ENCODE measurements at places on chromosomes 2 and 18.
A peak's percentile ranks its signal among the peaks of the same experiment; 100 is the strongest.

DNA sequence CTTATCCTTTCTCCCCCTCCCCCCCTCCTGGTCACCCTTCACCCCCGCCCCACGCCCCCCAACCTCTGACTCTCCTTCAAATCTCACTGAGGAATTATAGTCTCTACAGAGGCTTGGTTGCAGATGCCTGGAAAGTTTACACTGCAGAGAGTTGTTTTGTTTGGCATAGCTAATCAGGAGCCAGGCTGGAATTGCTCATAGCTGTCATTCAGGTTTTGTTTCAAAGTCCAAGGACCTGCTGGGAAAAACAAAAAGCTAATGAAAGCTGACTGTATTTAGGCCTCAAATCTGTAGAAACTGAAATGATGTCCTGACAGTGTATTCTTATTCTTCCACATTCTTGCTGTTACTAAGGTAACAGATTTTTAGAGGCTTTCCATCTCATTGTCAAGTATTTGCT, 22.6 kb downstream of the GREB1L start:
- DNase-seq: no peak

- no peak for DNase-seq
These were observed 168.5 kb downstream of the CBLN2 start for GRCh38 chr18:72375618-72376017.

GRCh38 chr2:79041032-79041448, 15.5 kb downstream of the REG3G start:
- DNase-seq: no peak

GRCh38 chr2:72887032-72887739, at the start of gene SPR:
Gene SPR, plus strand, starts transcription at chr2:72887408. Its CDS starts 25 bp downstream, at chr2:72887433.
- DNase-seq: peak; percentile 41

DNA sequence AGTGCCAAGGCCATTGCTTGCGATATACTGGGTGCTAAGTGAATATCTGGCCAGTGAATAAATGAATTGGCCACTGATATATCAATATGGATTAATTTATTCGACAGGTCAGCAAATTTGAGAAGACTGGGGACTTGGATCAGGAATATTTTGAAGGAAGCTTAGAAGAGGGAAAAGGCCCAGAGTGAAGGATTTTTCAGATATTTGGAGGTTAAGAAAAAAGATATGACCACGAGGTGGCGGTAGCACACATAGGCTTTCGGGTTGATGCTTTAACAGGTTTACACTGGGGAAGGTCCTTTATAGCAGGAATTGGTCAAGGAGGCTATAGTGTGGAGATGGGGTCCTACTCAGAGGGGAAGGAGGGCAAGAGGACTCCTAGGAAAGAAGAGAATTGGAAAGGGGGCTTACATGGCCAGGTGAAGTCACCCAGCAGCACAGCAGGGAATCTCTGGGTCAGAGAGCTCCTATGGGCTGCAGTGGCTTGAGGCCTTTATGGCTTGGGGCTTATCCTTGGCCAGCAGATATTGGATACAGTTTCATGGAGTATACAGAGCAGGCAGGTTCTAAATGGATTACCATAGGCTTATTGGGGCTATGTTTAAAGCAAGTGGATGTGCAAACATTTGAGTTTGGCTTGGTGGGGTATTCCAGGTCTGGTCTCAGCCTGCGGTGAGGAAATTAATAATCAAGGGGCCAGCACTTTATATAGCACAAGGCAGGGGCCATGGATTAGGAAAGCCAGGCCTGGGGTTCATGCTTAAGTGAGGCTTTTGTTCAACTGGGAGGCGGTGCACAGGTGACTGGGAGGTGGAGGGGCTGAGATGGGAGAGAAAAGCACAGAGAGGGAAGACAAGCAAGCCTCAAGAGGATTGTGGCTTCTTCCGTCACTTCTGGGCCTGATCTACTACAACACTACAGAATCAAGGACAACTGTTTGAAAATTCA, 9.7 kb downstream of the IL1RN start:
- no peak for DNase-seq

DNA sequence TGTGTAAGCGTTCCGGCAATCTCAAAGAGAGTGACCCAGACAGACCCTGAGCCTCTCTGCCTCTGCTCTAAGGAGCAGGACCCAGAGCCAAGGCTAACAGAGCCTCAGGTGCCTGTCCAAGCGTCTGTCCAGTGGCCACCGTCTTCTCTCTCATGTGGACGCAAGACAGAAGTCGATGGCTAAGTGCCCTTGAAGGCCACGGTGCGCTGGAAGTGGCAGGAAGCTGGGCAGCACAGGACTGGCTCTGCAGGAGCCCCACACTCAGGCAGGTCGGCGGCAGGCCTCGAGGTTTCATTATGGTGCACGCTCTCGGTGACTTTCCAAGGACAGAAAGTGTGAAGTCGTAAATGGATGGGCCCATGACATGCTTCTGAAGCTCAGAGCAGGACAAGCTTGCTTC, 49.1 kb downstream of the HDAC4 start:
- DNase-seq: no peak

DNA sequence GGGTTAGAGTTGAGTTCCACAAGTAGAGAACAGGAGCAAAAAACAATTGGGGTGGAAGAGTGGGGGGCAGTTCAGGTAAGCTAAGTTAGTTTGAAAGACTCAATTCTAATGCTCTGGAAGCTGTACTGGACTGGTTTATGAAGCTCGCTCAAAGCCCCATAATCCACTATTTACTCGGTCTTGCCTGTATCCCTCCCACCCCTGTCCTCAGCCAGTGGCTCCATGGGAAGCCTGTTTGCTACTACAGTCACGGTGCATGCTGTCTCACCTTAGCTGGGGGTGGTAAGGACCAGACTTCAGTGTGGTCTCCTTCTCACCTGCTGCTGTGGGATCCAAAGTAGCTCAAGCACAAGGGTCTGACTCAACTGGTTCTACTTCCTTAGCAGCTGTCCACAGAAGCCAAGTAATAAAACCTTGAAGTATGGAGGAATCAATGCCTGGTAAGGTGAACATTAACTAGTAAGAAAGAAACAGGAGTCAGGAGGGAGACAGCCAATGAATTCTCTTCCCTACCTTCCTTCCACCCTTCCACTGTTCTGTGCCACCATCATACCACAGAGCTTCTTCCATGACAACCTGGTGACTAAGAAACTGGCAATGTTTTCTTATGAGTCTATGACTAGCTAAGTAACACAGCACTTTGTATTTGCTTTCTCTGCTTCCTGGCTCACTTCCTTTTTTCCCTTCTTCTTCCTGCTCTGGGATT, 230.8 kb downstream of the SRBD1 start:
- DNase-seq: no peak

DNA sequence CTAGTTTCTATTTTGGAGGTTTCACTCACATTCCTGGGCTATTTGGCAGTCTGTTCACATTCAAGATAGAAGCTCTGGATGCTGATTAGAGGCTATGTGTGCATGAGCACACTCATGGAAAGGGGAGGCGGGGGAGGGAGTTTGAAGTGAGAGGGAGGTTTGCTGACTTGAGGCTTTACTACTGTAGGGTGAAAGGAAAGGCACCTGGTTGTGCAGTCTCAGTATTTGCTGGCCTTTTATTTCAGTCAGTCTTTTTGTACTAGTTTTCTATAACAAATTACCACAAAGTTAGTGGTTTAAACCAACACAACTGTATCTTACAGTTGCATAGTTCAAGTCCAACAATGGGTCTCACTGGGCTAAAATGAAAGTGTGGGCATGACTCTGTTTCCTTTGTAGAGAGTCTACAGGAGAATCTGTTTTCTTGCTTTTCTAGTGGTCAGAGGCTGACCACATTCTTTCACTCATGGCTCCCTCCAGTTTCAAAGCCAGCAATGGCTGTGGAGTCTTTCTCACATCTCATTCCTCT, 47.7 kb upstream of the NR4A2 start:
- no peak for DNase-seq

GRCh38 chr2:144331674-144332355, 188.1 kb downstream of the ZEB2 start:
- DNase-seq: peak; percentile 60

DNA sequence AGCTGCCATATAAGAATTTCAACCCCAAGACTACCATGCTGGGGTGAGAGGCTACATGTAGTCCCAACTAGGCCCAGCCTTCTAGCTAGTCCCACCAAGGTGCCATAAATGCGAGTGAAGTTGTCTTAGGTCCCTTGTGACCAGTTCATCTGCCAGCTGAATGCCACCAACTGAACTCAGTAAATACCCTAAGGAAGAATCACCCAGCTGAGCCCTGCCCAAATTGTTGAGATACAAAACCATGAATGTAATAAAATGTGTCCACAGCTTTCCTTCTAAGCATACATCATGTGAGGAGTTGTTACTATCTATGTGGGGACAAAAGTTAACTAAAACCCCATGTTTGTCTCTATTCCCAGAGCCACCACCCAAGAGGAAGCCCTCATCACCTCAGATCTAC, 70.3 kb downstream of the THADA start:
- no peak for DNase-seq

GRCh38 chr2:36146765-36147164, 208.8 kb upstream of the CRIM1 start:
- DNase-seq: no peak

DNA sequence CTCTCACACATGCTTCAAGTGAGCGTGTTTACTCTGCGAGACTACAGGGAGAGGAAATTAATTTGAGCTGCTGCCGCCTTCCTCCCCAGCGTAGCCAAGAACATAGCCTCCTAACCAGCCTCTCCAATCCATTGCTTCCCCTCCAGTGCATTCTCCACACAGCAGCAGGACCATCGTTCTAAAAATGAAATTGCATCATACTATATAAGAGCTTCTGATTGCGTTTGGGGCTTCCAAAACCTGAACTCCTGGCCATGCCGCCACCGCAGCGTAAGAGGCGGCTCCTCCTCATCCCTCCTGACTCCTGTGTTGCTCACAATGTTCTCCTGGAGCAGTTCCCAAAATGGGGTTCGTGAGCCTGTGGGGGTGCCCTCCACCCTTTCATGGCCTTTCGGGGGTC, 142.1 kb downstream of the MYT1L start:
- DNase-seq: no peak

DNA sequence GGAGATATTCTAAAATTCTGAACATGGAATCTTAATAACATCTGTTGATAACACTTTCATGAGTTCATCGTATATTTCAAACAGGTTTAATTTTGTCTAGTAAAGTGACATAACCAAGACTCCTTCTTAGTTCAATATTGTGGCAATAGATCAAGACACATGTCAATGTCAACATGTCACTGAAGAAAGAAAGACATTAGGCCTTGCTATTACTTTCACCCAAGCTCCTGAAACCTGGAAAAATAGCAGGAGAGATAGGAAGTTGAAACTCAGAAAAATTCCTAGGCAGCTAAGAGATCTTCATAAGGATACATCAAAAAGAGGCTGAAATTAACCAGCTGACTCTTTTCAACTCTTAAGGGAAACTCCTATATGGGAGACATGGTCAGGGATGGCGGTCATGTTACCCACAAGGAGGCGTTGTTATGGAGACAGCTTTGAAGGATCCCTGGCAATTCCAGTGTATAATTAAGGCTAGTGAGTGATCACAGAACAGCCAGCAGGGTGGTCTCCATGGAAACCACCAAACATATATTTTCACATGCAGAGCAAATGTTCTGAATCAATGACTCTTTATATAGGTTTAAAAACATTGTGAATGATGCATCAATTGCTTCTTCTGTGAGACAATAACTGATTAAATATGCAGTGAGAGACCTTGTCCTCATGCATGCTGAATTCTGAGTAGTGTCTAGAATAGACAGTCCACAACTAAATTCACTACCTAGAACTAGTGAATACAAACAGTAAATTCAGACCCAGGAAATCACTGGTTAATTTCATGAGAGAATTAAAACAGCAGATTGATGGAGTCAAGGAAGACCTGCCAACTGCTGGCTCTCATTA, 115.3 kb upstream of the RIOK3 start:
- no peak for DNase-seq

GRCh38 chr2:1731963-1732768, 12.1 kb downstream of the PXDN start:
- no peak for DNase-seq

DNA sequence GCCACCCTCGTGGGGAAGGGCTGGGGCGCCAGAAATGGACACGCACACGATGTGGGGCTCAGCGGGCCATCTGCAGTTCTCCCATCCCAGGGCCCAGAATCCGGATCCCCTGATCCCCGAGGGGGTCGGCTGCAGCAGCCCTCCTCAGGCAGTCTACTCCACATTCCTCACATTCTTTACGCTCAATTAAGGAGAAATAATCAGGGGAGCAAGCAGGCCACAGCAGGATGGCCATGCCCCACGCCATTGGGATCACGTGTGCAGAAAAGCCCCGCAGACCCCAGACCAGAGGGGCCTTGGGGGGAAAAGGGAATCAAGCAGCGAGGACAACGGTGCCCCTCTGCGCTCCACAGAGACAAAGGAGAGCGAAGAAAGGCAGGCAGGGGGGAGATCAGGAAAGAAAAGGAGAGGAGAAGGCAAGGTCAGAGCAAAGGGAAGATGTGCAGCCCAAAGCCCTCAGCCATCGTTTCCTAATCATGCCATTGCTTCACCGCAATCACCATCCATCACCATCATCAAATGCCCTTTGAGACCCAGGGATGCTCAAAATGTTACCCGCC, 17.5 kb upstream of the PKDCC start:
- DNase-seq: no peak

DNA sequence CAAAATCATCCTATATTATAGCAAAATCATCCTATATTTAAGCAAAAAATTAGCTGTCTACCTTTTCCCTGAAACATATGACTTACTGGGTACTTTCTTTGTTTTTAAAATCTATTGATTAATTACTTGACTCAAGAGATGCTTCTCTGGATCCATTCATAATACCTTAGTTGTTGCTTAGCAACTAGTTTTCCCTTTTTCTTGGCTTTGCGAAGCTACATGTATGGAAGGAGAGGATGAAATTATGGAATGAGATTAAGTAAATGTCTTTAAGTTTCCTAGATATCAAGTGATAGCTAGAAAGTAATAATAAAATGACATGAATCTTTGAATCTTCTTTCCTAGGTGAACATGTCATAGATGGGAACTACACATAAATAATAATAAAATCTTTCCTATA, 1033.2 kb upstream of the FAM98A start:
- DNase-seq: no peak

DNA sequence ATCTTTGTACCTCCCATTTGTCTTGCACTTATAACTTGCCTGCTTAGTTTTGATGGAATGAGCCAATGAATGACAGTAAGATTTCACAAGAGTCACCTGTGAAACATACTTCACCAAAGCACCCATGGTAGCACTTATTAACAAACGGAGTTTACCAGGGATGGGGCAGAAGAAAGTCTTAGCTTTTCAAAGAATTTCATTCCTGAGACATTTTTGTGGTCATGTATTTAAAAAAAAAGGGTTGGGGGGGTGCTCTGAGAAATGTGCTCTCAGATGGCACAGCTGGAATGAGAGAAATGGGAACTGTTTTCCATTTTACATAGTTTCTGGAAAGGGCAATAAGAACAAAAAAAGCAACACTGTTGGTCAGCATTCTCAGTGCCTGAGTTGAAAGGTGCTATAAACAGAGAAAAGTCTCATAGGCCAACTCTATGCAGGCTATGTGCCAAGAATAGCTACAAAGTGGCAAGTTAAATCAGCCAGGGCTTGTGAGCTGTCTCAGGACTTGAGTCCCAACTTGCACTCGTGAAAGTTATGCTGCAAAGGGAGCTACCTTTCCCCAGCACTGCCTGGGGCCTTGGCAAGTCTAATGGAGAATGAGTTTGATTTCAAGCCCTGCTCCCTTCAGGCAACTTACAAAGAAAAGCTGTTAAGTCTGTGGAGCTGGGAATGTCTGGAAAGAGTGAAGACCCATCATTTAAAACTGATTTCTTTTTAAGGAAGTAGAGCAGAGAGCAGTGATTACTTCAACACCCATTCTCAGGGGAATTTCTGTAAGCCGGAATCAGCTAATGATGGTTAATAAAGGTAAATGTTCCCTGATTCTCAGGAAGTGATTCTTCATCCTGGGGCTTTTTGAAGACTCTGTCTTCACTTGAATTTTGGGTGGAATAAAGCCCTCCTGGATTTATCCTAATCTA, 170.6 kb downstream of the SLC8A1 start:
- no peak for DNase-seq

GRCh38 chr2:147759536-147759935, 85.3 kb upstream of the ACVR2A start:
- DNase-seq: no peak

Measured in stimulated activated CD8-positive, alpha-beta memory T cell treated with anti-CD3 and anti-CD28 coated beads, Interleukin-15, amount 100 ng/mL, for 24 hours (primary cell).